ENCODE measurements at places on chromosomes 12 and 14. TPM values are rescaled to one million over a fixed set of nuclear protein-coding genes. Genes with fewer than 3 reads are reported as not detected.

CCDC177 gene
- not detected for total RNA-seq

EFS gene
- total RNA-seq = not detected

CD163L1 gene
- 15.0 TPM for total RNA-seq

PXN gene
- 184 TPM for total RNA-seq

MON2 gene
- 39.2 TPM for total RNA-seq

CACNA1C gene
- 0.98 TPM for total RNA-seq

ATP2B1 gene
- total RNA-seq = 28.1 TPM

KRT77 gene
- total RNA-seq = not detected

KRT72 gene
- not detected for total RNA-seq

CELA1 gene
- total RNA-seq = not detected

CCNT1 gene
- total RNA-seq = 34.9 TPM

RNU4-1 gene
- under 0.01 TPM for total RNA-seq

COX6A1 gene
- total RNA-seq = 308 TPM

GPR84 gene
- 0.38 TPM for total RNA-seq

IKZF4 gene
- 0.67 TPM for total RNA-seq

PTPN21 gene
- total RNA-seq = 9.6 TPM

LTB4R2 gene
- total RNA-seq = 10.6 TPM

ASPG gene
- total RNA-seq = not detected

TSHR gene
- not detected for total RNA-seq

DACT1 gene
- 1.1 TPM for total RNA-seq
